Glomerular endothelial cell (primary cell): ENCODE measurements at places on chromosomes 2 and 18. TPM values are rescaled to one million over a fixed set of nuclear protein-coding genes. Genes with fewer than 3 reads are reported as not detected.

DNA sequence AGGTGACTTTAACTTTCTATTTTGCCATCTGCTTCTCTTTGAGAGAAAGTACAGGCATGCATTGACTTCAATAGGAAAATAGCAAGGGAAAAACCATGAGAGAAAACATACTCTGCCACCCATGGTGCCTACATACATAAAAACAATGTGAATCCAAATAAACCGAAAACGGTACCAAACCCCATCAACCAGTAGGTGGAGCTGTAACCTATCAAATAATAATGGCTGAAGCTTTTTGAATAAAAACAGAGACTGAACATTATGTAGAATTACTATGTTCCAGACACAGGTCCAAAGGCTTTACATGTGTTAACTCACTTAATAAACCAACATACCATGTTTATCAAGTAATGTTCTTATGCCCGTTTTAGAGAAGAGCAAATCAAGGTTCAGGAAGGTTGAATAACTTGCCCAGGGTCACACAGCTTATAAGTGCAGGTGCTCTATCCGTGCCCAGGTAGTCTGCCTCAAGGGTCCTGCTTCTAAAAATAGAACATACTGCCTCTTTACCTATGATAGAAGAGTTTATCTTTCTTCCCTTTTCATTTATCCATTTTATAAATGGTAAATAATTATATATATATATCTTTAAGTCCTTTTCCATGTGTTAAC lies 293.9 kb upstream of the SYT4 start:
- DNase-seq: peak; percentile 36

DNA sequence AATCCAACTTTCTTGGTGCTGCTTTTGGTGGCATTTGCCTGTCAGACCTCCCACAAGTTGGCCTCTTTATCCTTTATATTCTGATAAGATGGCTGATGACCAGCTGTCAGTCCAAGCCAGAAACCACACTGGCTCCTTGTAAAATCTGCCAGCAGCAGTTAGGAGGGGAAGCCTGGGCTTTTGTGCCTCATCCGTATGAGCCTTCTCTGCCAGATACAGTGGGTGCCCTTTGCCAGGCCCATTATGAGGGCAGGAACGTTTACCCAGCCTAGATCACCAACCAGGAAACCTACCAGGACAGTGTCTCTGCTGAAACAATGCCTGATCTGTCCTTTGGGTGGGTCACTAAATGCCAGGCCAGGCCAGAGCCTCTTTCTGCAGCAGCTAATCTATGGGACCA lies 202.9 kb upstream of the SP5 start:
- no peak for DNase-seq

ZNF521 gene
- 114 and 118 TPM in 2 replicates for total RNA-seq

RHOB gene
- 360 and 1,321 TPM in 2 replicates for total RNA-seq
